ENCODE measurements at places on chromosomes 7 and 10.

DNA sequence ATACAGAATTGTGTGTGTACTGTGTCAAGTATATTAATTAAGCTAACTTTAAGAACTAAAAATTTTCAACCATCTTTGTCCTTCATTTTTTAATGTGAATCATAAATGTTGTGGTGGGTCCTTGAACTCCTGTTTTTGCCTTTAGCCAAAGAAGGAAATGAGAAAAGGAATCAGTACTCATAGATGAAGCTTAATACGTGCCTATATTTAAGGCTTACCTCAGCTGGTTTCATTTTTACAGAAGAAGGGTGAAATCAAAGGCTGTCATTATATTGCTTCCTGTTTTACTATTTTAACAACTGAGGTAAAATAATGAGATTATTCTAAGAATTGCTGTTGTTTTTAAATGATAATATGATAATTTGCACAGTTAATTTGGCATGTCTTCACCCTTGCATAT is 6.3 kb upstream of the SNX13 start:
- no peak for DNase-seq

DNA sequence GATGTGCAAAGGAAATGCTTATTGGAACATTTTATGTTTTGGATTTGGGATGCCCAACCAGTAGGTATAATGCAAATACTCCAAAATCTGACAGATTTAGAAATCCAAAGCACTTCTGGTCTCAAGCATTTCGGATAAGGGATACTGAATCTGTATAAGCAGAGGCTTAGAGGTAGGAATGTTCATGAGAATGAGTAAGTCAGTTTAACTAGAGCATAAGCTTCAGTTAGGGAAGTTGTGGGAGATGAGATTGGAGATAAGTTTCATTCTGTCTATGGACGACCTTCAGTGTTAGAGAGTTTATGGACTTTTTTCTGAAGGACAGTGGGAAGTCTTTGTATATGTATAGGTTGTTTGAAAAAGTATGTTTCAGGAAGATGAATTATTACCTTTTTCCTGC is 10.4 kb downstream of the TAX1BP1 start:
- DNase-seq: no peak

- DNase-seq: no peak
Measured at GRCh38 chr10:8794860-8795259, 740.4 kb downstream of the GATA3 start.

DNA sequence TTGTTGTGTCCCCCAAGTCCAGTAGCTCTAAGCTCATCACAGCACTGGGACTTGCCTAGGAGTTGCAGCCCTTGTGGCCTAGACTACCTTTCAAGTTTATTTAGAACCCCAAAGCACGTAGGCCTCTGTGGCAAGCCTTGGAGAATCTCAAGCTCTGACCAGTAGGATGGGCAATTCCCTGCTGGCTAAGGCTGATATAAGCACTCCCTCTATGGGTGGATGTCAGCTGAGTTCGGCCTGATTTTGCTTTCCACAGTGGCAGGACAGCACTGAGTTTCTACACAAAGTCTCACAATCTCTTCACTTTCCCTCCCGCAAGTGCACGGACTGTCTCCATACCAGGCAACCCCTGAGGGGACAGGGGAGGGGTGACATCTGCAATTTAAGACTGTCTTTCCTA is 886.4 kb upstream of the LRRN3 start:
- no peak for DNase-seq

- no peak for DNase-seq
Measured at GRCh38 chr7:126222782-126223181, 1030.0 kb downstream of the GRM8 start.
